Thoracic aorta (tissue), 2 donors: ENCODE measurements at places on chromosomes 2 and 18.

DNA sequence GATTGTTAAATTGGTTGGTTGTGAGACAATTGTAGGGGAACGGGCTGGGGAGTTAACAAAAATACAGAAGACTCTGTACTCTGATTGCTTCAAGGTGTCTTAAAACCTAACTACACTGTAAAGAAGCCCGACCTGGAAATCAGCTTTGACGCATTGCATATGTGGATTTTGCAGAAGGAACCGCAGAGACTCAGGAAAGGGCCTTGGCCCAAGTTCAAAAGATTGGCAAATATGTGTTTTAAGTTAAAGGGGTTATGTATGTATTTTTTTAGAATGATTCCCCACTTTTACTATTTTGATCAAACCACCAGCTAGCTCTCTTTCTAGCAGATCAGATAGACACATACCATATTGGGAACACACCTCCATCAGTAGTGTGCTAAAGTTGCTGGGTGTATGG, 18.0 kb upstream of the EDAR start:
- no peak for DNase-seq

DNA sequence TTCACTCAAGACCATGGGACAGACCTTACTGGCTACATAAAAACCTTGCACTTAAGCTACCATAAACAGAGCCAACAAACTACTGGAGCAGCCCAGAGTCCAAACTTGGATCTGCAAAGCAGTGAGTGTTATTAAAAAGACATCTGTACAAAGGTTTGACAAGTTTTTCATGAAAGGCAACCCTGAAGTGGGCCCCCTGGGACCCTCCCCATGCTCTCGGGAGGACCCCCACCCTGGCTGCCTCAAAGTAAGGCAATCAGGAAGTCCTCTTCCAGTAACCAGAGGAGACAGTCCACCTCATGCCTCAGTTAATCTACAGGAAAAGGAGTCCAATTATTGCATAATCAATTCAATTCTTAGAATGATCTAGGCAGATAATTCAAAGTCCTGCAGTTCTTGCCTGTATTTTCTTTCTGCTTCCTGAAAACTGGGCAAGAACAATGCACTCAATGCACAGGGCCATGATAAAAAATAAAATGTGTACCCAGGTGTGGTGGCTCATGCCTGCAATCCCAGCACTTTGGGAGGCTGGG, 69.7 kb downstream of the TBC1D8 start:
- DNase-seq: no peak

- DNase-seq: no peak
Measured at GRCh38 chr2:63124218-63124617, 73.6 kb downstream of the OTX1 start.

DNA sequence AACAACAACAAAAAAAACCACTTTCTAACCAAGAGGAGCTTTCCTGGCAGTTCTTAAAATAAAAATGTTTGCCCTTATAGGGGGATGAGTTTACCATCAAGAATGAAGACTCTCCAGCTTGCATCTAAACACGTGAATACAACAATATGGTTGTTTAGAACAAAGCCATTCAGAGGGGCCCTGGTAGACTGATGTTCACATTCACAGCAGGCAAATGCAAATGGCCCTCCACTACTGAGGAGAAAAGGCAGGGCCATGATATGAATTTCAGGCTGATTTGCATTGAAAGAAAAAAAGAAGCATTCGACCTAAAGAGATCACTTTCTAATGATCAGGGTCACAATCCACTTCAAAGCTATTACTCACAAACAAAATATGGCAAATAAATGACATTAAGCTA, 65.3 kb upstream of the OTOS start:
- no peak for DNase-seq

DNA sequence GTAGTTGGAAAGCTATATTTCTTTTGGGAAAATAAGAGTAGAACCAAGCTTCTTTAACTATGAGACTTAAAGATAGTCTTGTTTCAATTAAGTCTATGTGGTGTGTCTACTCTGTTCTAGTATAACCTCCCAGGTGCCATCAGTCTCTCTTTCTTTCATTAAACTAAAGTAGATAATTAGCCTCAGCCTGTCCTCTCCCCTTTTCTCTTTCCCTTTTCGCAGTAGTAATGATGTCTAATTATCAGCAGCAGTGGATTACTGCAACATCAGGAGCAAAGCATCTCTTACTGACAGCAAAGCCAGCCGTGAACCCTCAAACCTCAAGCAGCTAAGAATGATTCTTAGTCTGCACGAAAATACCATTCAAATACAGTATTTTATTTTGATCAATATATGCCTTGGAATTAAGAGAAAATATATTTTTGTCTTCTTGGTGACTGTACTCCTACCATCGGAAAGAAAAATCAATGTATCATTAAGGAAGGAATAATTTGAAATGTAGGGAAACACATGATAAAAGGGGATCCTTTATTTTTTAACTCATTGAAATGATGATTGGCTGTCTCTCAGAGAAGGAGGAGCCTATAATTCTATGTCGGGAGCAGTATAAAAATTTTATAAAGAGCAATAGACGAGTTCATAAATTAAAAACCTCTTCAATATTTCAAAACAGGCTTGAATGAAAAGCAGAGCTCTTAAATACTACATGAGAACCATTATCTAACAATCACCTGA, 4.5 kb downstream of the NOL4 start:
- DNase-seq: no peak

DNA sequence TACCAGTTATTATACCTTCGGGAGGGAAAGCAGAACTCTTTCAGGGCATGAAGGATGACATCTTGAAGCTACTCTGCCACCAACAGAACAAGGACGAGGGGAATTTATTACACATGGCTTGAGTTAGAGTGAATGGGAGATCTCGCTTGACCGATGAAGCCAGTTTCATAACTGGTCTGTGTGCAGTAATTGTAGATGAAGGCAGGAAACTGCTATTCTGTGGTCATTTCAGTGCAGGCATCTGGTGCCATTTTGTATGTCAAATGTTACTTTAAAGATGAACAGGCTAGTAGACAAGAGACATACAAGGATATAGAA, 20.5 kb downstream of the GREB1 start:
- no peak for DNase-seq

DNA sequence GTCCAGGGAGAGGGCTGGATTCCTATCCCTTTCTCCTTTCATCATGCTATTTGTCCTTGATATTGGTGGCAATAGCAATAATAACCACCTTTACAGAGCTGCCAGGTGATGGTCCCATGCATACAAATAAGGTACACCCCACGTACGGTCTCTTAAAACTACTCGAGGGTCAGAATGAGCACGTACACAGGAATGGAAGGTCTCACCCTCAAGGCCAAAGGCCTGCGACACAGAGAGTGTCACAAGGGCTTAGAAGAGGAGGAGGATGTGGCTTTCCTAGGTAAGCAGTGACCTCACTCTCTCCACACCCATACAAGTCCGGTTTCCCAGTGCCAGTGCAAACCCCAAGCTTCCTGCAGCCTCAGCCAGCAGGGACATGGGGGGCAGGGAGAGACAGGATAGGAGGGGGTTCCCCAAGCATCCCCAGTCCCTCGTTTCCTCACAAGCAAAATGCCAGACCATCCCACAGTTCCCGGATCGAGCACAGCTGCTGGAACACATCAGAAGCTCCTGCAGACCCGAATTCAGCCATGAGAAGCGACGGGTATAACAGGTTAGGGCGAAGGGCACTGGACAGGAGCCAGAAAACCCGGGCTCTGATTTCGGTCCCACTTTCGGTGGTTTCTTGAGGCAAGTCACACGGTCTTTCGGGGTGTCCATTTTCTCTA, 49.2 kb downstream of the PLB1 start:
- DNase-seq: no peak

GRCh38 chr2:70380621-70381020, 78.8 kb upstream of the FAM136A start:
- DNase-seq: no peak

GRCh38 chr2:57617318-57617717, 429.3 kb upstream of the VRK2 start:
- DNase-seq: no peak

- no peak for DNase-seq
Measured at GRCh38 chr2:216084547-216084946, 2.8 kb downstream of the TMEM169 start.

DNA sequence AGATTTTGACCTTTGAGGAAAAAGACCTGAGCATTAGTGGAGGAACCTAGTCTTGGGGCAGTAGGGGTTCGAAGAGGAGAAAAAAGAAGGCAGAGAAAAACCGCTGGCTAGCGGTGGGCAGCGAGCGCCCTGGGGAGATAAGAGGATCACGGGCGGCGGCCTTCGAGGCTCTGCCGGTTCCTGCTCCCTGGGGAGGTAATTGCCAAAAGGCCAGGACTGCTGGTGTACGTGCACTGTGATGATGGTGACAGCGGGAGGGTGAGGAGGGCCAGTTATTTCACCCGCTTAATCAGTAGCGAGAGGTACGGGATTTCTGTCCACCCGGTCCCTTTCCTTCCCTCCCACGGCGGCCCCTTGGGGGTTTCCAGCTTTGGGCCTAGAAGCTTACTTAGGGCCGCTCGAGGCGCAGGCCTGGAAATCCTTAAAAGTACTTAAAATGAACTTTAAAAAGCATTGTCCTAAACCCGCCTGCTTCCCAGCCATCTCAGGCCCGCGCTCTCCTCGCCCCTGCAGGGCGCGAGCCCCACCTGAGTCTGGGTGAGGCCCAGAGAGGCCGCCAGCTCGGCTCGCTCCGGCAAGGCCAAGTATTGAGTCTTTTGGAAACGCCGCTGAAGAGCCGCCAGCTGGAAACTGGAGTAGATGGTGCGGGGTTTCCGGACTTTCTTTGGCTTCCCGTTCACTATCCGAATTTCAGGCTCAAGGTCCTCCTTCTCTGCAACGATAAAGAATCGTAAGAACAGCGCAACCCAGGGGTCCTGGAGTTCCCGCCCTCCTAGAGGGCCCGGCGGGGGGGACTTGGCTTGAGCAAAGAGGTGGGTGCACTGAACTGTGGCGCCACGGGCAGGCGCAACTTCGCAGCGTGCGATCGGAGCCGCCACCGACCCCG, 1.5 kb downstream of the DLX2 start:
- no peak for DNase-seq
